GM10248 (cell line): ENCODE measurements at places on chromosomes 16 and 17.

DNA sequence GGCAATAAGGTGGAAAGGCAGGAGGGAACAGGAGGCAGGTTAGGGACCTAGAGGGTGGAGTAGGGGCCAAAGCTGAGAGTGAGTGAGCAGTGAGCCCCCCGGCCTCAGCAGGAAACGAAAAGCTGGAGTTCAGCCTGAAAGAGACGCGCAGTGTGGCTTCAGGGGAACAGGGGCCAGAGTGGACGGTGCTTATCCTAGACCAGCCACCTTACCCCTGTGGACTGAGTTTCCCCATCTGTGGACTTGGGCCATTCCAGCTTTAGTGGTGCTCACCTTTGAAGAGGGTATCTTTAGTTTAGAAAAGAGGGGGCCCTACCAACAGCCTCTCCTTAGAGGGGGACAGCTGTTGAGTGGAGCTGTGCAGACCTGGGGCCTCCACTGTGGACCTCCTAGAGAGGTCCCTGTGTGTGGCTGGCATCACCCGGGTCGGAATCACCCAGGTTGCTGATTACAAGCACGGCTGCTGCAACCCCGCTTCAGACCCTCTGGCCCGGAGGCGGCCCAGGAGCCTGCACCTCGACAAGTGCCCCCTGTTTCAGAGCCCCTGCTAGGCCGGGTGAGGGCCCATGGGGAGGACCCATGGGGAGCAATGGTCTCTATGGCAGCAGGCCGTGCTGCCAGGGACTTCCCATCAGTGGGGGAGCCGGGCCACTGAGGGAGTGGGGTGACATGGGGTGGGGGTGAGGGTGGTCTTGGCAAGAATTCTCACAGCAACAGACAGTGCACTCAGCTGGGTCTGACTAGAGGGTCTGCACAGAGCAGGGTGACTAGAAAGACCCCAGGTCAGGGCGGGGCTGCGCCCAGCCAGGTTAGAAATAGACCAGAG is 2.6 kb downstream of the GPR142 start:
- DNase-seq: no peak

GRCh38 chr17:48549281-48549630 is 4.3 kb upstream of the HOXB2 start:
- no peak for DNase-seq

DNA sequence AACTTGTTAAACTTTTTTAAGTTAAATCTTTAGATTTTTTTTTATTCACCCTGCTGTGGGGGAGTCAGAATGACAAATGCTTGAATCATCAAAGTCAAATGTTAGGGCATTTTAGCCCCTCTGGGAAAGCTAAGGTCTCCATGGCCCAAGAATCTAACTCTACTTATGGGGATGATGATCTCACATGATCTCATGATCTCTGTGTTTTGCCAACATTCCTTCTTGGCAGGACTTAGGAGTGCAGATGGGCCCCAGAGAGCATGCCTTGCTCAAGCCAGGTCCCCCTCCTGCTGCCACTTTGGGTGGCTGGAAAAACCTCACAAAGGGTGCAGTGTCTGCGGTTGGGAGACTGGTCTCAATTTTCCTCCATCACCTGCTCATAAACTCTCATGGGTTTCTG is 108.6 kb downstream of the PRKCB start:
- no peak for DNase-seq

- no peak for DNase-seq
Observed at GRCh38 chr16:84617041-84617790, 662 bp downstream of the COTL1 start.

DNA sequence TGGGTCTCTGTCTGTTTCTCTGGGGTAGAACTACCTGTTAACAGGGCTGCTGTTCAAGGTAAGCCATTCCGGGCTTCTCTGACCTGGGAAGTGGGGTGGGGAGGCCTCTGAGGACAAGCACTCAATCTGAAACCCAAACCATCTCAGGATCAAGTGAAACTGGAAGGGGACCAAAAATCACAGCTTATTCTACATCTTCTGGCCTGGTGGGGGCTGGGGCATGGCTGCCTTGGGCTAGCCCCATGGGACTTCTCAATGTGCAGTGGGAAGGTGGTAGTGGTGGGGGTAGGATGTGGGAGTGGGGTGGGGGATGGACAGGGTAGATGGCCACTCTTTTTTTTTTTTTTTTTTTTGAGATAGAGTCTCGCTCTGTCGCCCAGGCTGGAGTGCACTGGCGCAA is 5.5 kb downstream of the FLOT2 start:
- DNase-seq: peak; percentile 51
